SIG-M5 (cell line): ENCODE measurements at places on chromosomes 1 and 21.

DNA sequence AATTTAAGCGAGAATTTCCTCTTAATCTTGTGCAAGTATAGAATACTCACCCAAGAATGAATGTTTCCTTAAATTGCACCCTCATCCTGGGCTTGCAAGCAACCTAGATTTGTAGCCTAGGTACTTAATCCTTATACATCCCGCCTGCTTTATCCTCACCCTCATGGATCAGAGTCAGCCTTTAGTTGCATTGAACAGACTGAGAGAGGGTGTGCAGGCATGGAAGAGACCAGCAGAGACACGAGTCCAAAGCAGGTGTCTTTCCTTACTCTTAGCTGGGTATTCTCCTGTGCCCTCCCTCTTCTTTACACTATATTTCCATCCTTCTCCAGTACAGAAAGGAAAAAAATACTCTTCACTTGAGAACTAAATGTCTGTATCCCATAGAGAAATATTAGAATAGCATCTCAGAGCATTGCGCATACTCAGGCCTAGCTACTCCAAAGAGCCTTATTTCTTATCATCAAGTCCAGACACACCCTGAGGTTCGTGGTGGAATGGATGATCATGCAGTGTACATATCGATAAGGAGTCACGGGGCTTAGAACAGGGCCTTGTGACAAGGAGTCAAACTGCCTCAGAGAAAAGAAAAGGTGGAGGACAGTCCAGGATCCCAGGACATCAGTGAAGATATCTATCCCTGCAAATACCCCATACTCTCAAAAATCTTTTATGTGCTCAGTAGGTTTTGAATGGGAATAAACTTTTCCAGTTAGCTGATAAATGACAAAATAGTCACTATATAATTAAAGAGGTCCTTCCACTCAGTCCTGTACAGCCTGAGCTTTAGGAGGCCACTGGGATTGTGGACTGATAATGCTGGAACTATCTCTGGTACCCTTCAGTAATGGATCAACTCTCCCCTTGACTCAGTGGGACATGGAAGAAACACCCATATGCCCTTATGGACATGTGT, 297.9 kb downstream of the GRIK1 start:
- DNase-seq: no peak

- no peak for DNase-seq
These were observed 3.4 kb upstream of the PKLR start for GRCh38 chr1:155304558-155305063.

- DNase-seq: no peak
These were observed 25.4 kb upstream of the LMX1A start for GRCh38 chr1:165381745-165382505.

DNA sequence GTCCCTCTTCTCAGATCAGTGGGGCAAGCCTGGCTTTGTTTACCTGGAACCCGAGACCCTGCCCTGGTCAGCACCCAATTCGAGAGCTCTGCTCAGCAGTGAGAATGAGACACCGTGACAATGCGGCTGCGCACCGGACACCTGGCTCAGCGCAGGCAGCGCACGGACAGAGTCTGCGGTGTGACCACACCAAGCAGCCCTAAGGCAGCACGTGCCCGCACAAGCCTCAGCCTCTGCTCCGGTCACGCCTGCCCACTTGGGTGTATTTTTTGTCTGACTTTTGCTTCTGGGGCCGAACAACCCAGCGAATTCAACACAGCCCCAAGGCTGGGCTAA, 4.7 kb downstream of the KRTAP10-8 start:
- no peak for DNase-seq

GRCh38 chr1:177043597-177043996, 120.9 kb downstream of the ASTN1 start:
- no peak for DNase-seq

DNA sequence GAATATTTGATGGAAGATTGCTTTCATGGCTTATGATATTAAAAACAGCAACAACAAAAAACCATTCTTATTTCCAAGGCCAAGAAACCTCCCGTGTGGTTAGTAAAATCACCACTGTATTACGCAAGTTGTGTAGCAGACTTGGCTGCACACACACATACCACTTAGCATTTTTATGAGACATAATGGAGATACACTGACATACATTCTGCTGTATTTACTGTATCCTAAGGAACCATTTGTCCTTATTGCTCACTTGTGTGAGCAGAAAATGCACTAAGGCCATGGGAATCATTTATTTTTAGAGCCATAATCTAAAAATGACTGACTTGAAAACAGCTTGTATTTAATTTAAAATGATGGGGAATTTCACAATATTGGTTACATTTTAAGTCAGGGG, 584 bp upstream of the C1orf141 start:
- no peak for DNase-seq

- no peak for DNase-seq
These were observed 573 bp downstream of the KLHL21 start for GRCh38 chr1:6601923-6602668.

DNA sequence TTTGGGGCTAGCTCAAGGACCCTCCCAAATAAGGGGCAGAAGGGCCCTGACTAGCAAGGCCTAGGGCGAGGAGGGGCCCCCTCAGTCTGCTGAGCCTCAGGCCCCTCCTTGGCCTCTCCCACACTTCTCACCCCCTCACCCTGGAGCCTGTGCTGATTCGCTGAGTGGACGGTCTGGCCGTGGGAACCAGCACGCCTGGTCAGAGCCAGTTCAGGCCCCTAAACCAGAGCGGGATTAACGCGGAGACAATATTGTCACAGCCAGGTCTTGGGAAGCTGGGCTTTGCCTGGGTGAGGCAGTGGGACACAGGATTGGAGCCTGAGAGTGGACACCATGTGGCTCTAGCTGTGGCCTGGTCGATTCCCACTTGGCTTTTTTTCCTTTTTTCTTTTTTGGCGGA, 4.8 kb upstream of the FBLIM1 start:
- DNase-seq: no peak

- DNase-seq: no peak
These were observed 31.3 kb downstream of the INPP5B start for GRCh38 chr1:37915476-37916093.

DNA sequence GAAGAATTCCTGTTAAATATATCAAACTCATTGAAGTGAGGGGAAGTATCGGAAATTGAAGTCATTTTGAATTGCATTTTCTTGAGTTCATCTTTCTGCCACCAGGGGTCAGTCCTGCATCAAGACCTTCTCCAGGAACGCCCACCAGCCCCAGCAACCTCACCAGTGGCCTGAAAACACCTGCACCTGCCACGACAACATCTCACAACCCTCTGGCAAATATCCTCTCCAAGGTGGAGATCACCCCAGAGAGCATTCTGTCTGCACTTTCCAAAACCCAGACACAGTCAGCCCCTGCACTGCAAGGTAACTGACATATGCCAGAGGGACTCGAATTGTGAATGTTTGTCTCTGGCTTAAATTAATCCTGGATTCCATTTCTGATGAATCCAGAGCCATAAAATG, 22.8 kb upstream of the TARS2 start:
- DNase-seq: no peak

DNA sequence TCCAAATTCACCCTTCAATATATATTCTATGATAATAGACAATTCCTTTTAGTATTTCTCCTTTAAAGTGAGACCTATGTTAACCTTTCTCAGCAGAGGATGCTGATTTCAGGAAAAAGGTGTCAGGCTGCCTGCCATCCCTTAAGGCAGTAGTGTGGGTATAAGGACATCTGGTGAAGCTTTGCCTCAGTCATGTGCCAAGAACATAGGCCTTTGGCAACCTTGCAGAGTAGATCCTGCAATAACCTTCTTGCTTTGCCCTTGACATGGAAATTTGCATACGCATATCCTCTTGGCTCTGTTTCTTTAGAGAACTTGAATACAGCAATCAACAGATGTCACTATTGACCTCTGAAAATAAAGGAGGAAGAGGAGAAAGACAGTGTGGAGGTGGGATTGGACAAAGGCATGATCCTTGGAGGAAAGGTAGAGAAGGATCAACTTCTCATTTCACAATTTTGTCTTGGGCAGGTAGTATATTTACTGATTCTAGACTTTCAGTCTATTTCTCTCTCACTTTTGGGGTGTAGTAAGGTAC, 21.1 kb upstream of the ZRANB2 start:
- DNase-seq: no peak

- no peak for DNase-seq
These were observed 100.6 kb downstream of the NR5A2 start for GRCh38 chr1:200128081-200128480.

DNA sequence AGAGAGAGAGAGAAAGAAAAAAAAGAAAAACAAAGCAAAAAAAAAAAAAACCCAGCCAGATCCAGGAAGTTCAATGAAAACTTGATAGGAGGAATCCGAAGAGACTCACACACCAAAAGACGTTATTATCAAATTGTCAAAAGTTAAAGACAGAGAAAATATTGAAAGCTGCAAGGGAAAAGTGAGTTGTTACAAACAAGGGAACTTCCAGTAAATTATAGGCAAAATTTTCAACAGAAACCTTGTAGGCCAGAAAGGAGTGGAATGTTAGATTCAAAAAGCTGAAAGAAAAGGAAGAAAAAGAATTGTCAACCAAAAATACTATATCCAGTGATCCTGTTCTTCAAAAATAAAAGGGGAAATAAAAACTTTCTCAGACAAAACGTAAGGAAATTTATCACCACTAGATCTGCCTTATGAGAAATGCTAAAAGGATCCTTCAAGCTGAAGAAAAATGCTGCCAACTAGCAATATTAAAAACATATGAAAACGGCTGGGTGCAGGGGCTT, 23.6 kb downstream of the ERO1B start:
- no peak for DNase-seq

GRCh38 chr21:38219049-38219628, 37.7 kb upstream of the KCNJ15 start:
- no peak for DNase-seq

DNA sequence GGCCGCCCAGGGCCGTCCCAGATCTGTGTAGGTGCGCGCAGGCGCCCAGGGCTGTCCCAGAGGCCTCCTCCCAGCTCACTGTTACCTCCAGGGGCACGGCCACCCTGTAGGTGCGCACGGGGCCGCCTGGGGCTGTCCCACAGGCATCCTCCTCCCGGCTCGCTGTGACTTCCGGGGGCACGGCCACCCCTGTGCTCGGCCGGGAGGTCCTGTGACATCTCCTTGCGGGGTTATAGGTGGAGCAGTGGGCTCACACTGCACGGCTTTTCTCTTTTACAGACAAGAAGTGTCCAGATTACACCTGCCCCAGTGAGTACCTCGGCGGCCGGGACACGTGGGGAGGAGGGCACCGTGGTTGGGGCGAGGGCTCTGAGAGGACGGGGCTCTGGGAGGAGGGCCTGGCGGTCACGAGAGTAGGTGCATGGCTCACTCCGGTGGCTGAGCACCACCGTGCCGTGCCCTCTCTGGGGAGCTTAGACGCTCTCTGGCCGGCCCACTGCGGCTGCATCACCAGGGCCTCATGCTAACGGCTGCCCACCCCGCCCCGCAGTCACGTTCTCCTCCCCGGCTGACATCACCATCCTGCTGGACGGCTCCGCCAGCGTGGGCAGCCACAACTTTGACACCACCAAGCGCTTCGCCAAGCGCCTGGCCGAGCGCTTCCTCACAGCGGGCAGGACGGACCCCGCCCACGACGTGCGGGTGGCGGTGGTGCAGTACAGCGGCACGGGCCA, 21.4 kb downstream of the COL6A1 start:
- no peak for DNase-seq

- no peak for DNase-seq
These were observed 51.6 kb upstream of the HAO2 start for GRCh38 chr1:119316870-119317416.

- DNase-seq: no peak
These were observed 15.5 kb upstream of the SARS1 start for GRCh38 chr1:109198043-109198695.

GRCh38 chr1:235434001-235434400, 66.8 kb downstream of the TBCE start:
- no peak for DNase-seq

- no peak for DNase-seq
These were observed 279.3 kb upstream of the VAMP3 start for GRCh38 chr1:7491818-7492173.

DNA sequence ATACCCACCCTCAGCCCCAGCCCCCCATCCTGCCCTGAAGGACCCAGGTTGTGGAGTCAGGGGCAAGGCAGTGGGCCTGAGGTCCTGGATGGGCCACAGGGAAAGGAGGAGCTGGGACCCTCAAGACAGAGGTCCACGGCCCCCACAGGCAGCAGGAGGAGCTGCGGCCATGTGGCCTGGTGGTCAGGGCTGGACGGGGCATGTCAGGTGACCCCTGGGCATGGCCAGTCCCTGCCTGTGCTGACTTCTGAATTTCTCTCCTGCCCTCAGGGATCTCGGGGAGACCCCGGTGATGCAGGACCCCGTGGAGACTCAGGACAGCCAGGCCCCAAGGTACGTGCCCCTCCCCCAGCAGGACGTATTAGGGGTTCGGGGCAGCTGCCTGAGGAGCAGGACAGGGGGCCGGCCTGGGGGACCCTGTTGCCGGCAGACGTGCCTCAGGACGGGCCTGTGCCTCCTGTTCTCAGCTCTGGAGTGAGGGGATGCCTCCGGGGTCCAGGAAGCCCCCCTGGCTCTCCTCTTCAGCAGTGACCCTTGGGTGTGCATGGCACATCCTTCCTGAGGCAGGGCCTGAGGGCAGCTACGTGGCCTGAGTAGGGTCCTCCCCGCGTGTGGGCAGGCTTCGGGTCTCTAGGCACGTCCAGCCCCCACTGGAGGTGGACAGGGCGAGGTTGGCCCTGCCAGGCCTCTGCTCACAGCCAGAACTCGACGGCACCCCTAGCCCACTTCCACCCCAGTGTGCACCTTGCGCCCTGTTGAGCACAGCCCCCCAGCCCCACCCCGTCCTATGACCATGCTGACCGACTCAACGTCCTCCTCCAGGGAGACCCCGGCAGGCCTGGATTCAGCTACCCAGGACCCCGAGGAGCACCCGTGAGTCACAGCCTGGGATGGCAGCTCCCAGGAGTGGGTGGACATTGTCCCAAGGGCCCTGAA, 23.6 kb downstream of the COL6A2 start:
- no peak for DNase-seq

DNA sequence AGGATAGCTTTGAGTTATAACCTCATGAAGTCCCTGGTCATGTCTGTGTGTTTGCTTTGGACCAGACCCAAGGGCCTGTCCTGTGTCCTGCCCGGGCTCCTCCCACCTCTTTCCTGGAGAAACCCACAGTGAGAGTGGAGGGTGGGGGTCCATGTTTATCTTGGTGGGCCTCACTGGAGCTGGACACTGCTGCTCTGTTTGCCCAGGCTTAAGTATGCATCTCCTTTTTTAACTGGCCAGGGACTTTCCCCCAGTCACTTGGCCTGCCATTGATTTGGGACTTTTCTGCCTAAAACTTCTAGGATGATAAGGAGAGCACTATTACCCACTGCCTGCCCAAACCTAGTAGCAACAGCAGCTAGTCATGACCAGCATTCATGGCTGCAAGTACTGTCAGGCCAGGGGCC, 49.8 kb downstream of the DDR2 start:
- no peak for DNase-seq
